Mucosa of gallbladder (tissue), 1 donor: ENCODE measurements at places on chromosomes 12 and 14.
A peak's percentile ranks its signal among the peaks of the same experiment; 100 is the strongest.

- DNase-seq: no peak
Measured at GRCh38 chr12:29201296-29201695, 52.2 kb downstream of the FAR2 start.

DNA sequence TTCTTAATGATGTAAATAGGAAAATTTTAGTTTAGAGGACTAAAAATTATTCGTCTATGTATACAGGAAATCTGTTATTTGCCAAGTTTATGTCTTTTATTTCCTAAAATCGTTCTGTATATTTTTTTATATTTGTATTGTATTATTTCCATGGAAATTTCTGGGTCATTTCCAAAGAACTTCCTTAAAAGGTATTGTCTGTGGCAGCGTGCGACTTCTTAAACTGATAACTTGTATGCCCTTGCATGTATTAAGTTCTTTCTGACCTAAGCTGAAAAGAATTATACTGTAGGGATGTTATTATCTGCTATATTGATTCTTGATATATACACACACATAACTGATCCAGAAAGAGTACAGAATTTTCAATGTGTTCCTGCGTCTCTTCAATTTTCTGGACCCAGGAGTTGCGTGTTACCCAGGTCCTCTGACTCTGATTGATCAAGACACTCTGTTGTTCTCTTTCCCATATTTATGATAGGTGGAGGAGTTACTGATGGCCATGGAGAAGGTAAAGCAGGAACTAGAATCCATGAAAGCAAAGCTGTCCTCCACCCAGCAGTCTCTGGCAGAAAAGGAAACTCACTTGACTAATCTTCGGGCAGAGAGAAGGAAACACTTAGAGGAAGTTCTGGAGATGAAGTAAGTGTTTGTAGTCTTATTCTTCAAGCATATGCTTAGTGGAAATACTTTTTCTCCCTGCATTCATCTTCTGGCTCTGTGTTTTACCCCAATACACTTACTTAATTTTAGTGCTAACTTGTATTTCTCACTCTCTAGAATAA lies 298.5 kb downstream of the ERC1 start:
- no peak for DNase-seq

DNA sequence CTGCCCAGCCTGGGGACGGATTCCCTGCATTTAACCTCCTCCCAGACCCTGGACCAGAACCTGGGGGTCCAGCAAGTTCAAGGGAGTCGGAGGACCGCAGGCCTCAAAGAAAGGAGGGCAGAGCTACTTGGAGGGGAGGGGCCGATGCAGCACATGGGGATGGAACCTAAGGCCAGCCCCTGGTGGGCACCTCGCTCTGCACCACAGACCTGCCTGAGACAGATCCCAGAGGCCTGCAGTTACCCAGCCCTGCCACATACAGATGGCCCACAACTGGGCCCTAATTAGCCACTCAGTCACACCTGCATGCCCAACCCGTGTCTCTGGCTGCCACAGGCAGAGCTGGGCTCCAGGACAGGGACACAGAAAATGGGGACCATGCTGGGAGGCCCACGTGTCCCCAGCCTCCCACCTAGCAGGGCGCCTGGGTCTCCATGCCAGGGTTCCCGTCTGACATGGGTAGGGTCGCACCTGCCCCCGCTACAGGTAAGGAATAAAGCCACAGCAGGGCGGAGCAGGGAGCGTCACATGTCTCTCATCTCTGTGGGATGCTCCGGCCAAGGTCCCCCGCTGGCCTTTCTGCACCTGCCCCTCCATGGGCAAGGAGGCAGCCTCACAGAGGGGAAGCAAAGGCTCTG lies 16.7 kb downstream of the AKT1 start:
- no peak for DNase-seq

- DNase-seq: no peak
Measured at GRCh38 chr12:608921-609320, 54.3 kb downstream of the NINJ2 start.

DNA sequence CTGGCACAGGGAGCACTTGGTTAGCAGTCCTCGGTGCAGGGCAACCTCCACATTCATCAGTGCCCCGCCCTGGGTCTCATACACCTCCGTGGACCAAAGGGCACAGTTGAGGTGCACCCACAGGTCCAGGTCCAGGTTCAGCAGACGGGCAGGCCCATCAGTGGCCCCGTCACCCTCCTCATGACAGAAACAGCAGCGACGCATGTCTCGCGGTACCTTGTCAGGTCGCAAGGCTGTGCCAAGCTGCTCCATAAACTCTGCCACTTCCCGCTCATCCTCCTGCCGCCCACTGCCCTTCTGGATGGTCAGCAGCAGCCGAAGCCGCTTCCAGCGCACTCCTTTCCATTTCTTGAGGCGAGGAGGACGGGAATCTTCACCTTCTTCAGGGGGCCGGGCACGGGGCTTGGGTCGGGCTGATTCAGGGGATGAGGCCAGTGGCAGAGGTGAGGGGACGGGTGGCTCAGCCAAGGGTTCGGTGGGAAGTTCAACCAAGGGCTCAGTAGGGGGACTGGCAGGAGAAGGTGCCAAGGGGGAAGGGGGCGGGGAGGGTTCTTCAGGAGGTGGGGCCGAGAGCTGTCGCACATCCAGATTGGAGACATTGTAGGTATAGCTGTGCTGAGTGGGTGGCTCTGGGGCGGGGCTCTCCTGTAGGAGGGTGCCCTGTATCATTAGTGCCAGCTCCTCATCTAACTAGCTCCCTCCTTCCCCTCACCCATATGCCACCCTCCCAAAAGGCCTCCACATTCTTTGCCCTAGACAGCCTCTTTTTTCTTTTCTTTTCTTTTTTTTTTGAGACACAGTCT lies 8.3 kb upstream of the PRKAG1 start:
- DNase-seq: no peak

DNA sequence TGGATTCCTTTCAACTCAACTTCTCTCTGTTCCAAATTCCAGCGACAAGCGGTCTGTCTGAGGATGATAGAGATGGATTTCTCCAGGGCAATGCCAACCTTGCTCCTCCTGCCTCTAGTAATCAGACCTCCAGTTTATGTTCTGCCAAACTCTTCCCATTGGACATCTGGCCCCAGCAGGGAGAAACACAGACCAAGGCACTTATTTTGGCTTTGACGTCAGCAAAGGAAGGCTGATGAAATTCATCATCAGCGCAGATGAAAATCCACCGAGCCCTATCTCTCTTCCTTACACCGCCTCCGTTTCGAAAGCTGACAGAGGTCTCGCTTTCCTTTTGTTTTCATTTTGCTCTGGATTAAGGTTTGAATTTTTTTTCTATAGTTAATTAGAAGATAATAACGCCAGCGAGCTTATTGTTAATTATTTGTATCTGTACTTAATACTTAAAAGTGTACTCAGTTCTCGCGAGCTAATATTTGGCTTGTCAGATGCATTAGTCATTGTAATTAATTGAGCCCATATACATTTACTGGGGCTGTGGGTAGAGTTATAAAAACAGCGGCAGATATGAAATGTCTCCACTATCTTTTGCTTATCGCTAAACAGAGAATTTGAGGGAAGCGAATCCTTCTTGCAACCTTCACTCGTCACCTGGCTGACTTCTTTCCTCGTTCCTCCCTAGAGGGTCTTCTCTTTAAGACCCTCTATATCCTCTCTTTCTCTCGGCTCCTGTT lies 35.9 kb upstream of the MED13L start:
- DNase-seq: no peak

- DNase-seq: peak; percentile 63
Measured at GRCh38 chr12:52865090-52865944, 16.5 kb upstream of the KRT78 start.

- peak; percentile 19 for DNase-seq
Measured at GRCh38 chr12:114762490-114763110, 78.6 kb upstream of the TBX3 start.

- DNase-seq: no peak
Measured at GRCh38 chr14:63267171-63267570, 51.6 kb downstream of the GPHB5 start.

DNA sequence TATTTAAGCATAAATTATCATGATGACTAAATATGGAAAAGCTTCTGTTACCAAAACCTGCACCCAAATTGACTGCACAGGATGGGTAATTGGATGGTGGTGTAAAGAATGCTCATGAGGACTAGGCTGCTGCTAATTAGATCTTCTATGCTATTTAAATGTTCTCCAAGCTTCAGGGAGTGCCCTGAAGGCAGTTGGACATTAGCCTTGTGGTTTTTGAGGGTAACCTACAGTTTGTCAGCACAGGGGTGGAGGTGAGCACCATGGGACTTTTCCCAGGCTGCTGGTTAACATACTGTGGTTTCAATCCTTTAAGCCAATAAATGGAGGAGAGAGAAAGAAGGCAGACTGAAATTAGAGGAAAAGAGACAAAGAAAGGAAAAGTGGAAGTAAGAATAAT lies 145.0 kb downstream of the WIF1 start:
- no peak for DNase-seq

- no peak for DNase-seq
Measured at GRCh38 chr12:30914986-30915591, 11.5 kb upstream of the TSPAN11 start.

DNA sequence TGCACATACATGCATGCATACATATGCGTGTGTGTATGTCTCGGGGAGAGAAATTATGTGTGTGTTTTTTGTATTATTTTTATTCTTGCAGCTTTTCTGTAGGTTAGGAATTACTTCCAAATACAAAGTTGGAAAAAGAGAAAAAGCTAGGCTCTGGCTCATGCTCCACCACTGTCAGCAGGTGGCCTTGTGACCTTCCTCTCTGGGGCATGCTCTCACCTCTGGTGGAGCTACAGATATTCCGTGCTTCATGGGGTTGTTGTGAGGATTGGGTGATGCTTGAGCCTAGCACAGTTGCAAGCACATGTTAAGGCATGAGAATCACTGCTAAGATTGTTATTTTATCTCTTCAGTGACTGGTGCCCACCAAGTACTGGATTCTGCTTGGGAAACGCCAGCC lies 6.7 kb upstream of the SERPINA6 start:
- no peak for DNase-seq

DNA sequence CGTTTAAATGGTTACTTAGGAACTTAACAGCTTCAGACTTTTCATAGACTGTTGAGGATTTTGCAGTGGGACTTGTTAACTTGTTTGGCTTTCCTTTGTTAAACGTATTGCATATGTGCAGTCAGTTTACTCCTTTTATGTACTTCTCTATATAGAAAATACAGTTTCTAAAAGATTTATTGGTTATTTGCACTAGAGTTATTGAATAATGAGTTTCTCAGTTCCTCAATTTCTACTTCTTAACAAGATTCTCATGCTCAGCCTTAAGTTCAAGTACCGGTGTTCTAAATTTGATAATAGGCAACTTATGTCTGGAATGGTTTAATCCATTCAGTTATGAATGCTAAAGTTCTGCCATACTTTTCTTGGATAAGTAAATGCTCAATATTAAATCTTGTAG lies 919 bp downstream of the PSMA3 start:
- no peak for DNase-seq

- DNase-seq: no peak
Measured at GRCh38 chr14:63180011-63180410, 24.2 kb upstream of the RHOJ start.

DNA sequence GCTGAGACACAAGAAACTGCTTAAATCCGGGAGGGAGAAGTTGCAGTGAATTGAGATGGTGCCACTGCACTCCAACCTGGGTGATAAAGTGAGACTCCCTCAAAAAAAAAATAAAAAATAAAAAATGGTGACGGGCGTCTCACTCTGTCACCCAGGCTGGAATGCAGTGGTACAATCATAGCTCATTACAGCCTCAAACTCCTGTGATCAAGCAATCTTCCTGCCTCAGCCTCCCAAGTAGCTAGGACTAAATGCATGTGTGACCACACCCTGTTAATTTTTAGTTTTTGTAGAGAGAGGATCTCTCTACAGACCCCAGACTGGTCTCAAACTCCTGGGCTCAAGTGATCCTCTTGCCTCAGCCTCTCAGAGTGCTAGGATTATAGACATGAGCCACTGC lies 9.1 kb downstream of the SNX6 start:
- no peak for DNase-seq

DNA sequence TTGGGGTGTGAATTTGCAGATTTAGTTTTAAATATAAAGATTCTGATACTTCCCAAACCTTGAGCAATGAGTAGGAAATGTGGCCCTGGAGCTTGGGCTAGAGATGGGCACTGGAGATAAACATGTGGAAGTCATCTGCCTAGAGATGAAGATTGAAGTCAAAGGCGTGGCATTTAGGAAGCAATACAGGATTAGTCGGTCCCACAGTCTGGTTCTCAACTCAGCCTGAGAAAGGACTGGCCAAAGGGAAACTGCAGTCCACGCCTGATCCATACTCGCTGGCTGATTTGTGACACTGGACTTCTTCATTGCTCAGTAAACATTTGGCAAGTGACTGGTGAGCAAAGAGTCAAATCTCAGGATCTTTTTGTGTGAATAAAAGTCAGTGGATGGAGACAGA lies 268.2 kb upstream of the ATP2B1 start:
- DNase-seq: no peak

DNA sequence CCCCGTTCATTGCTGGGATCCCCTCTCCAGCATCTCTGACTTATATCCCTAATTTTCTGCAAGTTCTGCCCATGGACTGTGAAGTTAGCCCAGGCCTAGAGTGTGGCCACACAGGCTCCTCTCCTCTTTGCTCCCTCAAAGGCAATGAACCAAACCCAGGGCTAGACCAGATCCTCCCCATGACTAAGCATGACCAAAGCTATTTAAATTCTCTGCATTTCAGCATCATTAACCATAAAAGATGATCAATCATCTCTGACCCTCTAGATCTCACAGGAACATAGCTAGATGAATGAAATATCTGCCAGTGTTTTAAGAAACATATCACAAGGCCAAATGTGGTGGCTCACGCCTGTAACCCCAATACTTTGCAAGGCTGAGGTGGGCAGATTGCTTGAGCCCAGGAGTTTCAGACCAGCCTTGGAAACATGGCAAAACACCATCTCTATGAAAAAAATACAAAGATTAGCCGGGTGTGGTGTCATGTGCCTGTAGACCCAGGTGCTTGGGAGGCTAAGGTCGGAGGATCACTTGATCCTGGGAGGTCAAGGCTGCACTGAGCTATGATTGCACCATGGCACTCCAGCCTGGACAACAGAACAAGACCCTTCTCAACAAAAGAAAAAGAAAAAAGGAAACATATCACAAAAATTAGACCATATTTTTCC lies 2.2 kb upstream of the KRT3 start:
- no peak for DNase-seq
